ENCODE measurements at places on chromosomes 4 and X. TPM values are rescaled to one million over a fixed set of nuclear protein-coding genes. Genes with fewer than 3 reads are reported as not detected.

The CT45A1 gene
- not detected for polyA plus RNA-seq

The ZMAT1 gene
- polyA plus RNA-seq: 39.1 TPM

The SHROOM2 gene
- polyA plus RNA-seq: 9.2 TPM

The RNF175 gene
- polyA plus RNA-seq: 37.8 TPM

The MAGEA8 gene
- not detected for polyA plus RNA-seq

The NDST4 gene
- polyA plus RNA-seq: 1.3 TPM

The CLCN4 gene
- polyA plus RNA-seq: 21.7 TPM

The F8A3 gene
- polyA plus RNA-seq: not detected

The JCHAIN gene
- polyA plus RNA-seq: not detected

The SEC24D gene
- polyA plus RNA-seq: 7.8 TPM
